ENCODE measurements at places on chromosomes 3 and 15.

- no peak for DNase-seq
Measured at GRCh38 chr3:23723141-23723540, 82.6 kb upstream of the UBE2E1 start.

GRCh38 chr3:40464339-40465110 lies 7.4 kb downstream of the RPL14 start:
- no peak for DNase-seq

GRCh38 chr3:194158942-194159439 lies 23.0 kb downstream of the HES1 start:
- DNase-seq: no peak

DNA sequence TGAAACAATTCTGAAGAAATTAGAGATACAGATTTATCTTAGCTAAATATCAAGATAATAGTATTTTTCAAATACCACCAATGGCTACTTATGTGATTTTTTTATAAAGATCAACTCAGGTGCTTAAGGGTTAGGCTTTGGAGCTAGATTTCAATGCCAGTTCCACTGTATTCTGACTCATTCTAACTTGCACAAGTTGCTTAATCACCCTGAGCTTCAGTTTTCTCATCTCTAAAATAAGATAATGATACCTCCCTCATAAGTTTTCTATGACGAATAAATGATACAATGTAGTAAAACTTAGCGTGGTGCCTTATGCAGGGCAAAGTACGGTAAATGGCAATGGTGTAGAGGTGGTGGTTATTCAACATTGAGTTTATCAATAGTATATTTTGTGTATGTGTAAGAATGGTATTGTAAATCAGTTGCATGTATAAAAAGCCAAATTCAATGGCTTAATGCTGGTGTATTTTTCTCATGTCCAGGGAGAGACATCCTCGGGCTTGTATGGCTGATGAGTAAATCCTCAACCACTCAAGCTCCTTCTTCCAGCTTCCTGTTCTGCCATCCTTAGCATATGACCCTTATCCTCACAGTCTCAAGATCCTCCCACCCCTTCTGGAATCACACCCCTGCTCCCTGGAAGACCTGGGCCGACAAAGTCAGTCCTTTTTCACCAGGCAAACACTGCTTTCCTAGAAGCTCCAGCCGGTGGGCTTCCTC lies 505.9 kb upstream of the CFAP20DC start:
- DNase-seq: no peak

DNA sequence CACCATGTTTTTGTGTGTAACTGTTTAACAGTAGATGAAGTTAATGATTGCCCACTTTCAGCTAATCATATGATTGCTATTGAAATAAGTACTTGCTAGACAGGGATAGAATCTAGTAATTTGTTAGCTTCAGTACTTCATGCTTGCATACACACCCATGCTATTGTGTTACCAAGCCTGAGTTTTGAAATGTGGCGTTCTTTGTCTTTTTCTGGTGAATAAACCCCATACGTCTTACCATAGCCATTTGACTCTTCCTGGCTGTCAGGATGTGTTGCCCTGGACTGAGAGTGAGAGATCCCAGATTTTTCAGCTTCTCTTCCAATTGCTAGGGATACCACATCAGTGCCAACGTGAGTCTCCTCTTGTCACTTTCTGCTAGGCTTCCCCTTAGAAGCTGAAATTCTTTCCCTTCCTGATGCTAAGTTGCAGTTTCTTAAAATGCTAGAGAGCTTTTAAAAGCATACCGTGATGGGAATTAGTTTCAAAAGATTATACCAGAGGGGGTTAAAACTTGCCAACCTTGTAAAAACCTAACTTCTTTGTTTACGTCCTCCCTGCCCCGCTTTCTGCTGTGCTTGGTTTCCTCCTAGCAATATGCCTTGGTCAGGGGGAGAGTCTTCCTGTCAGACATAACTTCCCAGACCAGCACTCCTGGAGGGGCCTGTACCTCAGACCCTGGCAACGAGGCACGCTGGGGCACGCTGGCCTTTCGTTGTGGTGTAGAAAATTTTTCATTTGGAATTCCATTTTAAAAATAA lies 62.9 kb upstream of the ULK4 start:
- DNase-seq: no peak

DNA sequence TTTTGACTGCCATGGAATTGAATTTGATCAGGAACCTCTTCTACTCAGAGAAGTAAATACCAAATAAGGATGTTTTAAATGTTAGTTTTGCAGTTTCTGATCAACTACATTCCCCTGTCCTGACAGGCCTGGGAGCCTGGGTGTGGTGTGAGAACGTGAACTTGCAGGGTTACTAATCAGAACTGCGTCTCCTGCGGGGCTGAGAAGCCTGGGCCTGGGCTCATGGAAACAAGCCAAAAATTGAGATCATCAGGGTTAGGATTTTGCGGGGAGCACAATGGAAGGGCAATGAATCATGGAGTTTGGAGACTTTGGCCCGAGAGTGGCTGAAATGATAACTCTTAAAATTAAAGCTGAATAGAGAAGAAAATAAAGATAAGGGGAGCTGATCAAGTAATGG lies 47.8 kb upstream of the C3orf70 start:
- peak; percentile 31 for DNase-seq

DNA sequence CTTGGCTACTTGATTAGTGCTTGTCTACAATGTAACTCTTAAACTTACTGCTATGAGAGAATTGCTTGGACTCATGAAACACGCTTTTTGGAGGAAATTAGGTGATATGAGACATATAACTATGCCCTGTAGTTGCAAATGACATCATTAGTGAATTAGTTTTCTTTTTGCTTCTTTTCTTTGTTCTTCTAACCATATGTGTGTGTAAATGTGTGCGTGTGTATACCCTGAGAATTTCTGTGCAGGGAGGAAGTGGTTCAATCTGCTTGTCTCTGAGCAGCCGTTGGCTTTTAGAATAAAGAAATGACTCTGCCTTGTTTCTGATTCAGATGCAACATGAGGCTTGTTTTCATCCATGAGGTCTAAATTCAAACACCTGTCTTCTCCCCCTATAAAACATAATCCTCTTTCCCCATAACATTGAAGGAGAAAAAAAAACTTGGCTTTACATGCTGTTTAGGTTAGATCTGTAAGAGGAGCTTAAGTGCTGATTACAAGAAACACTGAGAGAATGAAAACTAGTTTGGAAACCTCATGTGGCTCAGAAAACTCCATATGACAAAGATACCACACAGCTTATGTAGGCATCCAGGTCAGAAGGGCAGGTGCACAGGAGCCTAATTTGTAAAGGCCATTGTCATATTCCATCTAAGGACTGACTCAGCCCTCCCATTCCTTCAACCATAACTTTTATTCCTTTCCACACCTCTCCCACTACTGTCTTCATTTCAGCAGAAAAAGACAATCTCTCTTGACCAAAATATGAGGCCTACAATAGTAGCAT lies 30.5 kb upstream of the BLM start:
- DNase-seq: no peak

GRCh38 chr15:100947760-100948429 lies 28.7 kb downstream of the LRRK1 start:
- no peak for DNase-seq

GRCh38 chr15:39056357-39056756 lies 491.7 kb upstream of the RASGRP1 start:
- no peak for DNase-seq

- no peak for DNase-seq
Measured at GRCh38 chr3:22373182-22373581, 622.2 kb upstream of the ZNF385D start.

GRCh38 chr15:30059771-30060170 lies 23.0 kb upstream of the GOLGA8J start:
- no peak for DNase-seq

DNA sequence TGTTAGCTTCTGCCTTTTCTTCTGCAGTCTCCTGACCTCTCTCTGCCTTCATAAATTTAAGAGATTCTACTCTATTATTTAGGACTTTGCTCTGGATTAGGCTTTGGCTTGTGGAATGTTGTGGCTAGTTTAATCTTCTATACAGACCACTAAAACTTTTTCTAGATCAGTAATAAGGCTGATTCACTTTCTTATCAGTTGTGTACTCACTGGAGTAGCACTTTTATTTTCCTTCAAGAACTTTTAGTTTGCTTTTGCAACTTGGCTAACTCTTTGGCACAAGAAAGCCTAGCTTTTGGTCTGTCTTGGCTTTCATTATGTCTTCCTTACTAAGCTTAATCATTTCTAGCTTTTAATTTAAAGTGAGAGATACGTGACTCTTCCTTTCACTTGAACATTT lies 265.5 kb upstream of the TBC1D5 start:
- no peak for DNase-seq
